Activated CD8-positive, alpha-beta memory T cell treated with anti-CD3 and anti-CD28 coated beads for 36 hours (primary cell): ENCODE measurements at places on chromosomes 1 and 21. TPM values are rescaled to one million over a fixed set of nuclear protein-coding genes. Genes with fewer than 3 reads are reported as not detected.

Gene SLC44A3
- not detected for total RNA-seq

Gene CSF3R
- total RNA-seq: not detected

Gene LMO4
- 43.1 TPM for total RNA-seq

Gene OR2T29
- total RNA-seq: not detected

Gene CADM3
- not detected for total RNA-seq

Gene ADGRL4
- total RNA-seq: not detected

Gene ARHGEF11
- 2.1 TPM for total RNA-seq

Gene CNR2
- 0.04 TPM for total RNA-seq

Gene ERG
- total RNA-seq: not detected

Gene COL16A1
- total RNA-seq: not detected

Gene SYCP1
- not detected for total RNA-seq

Gene KRTAP21-2
- not detected for total RNA-seq

Gene CFAP74
- total RNA-seq: not detected

Gene TCP10L
- not detected for total RNA-seq

Gene RGS4
- not detected for total RNA-seq

Gene LINGO4
- total RNA-seq: 0.08 TPM

Gene UMODL1
- total RNA-seq: not detected

Gene NTMT2
- not detected for total RNA-seq

Gene SNAP47
- 27.6 TPM for total RNA-seq

Gene F13B
- total RNA-seq: not detected

Gene HTR6
- total RNA-seq: not detected

Gene LRRC71
- not detected for total RNA-seq

Gene HEYL
- total RNA-seq: 0.08 TPM

Gene AGMAT
- total RNA-seq: 20.3 TPM

Gene KCNK2
- total RNA-seq: not detected

Gene FAM177B
- not detected for total RNA-seq

Gene CFHR5
- total RNA-seq: not detected

Gene BACE2
- total RNA-seq: 0.73 TPM

Gene KCNC4
- 9.8 TPM for total RNA-seq

Gene IGSF5
- not detected for total RNA-seq

Gene GJA9
- not detected for total RNA-seq

Gene ANKRD65
- not detected for total RNA-seq

Gene DDX59
- total RNA-seq: 22.3 TPM

Gene ZNF648
- not detected for total RNA-seq

Gene MFAP2
- not detected for total RNA-seq

Gene OPRD1
- not detected for total RNA-seq

Gene AMY2B
- 3.1 TPM for total RNA-seq

Gene GRHL3
- not detected for total RNA-seq

Gene XCL2
- total RNA-seq: 489 TPM

Gene OR10J1
- total RNA-seq: not detected

Gene FMO1
- total RNA-seq: not detected

Gene TRIM46
- total RNA-seq: 7.3 TPM
